ENCODE measurements at places on chromosomes 2 and 18. TPM values are rescaled to one million over a fixed set of nuclear protein-coding genes. Genes with fewer than 3 reads are reported as not detected.

DNA sequence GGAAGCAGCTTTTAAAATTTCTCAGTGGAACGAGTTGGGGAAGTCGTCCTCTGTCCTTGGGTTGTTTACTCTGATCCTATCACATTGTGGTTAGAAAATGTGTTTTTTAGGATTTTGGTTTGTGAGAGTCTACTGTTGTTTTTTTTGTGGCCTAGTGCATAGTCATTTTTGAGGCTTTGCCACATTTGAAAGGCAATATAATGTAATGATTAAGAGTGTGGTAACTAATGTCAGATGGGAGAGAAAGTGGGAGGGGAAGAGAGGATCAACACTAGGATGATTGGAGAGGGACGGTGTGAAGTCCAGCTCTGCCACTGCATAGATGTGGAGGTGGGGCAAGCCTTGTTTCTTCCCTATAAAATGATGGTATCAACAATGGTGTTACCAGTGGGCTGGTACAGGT, 8.5 kb downstream of the SP140L start:
- no peak for DNase-seq

- DNase-seq: no peak
Measured at GRCh38 chr2:215392687-215393270, 43.1 kb downstream of the FN1 start.

Gene ANKRD44
- total RNA-seq: 1.9 TPM

DNA sequence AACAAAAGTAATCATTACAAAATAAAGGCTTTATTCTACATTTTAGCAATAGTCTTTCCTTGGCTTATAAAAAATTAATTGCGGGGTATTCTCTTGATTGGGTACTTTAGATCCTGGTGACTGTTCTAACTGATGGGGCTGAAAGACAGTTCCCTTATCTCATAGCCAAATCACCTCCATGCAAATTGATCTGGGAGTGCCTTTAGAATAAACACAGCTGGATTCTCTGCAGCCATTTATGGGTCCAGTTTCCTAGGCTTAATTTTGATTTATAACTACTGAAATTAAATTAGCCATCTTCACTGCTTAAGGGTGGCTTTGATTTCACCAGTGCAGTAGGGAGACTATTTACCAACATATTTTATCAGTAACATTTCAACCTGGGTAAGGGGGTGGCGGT, 337.1 kb downstream of the NRXN1 start:
- no peak for DNase-seq

- DNase-seq: peak; percentile 77
Measured at GRCh38 chr18:68427951-68428401, 286.9 kb downstream of the TMX3 start.

DNA sequence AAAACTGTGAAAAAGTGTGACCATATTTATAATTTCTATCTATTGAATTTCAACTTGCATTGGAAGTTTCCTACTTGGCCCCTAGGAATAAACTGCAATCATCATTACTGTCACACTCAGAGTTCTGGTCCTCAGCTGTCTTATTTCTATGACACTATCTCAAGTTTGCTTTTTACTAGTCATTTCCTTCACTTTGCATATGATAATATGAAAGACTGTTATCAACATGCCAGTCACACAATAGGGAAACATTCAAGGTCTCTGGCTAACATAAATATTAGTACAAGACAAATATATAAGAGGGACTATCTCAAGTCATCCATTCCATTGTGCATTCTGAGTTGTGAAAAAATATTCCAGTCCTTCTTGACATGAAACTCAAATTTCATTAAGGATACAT, 28.7 kb downstream of the DNAH6 start:
- no peak for DNase-seq

GRCh38 chr18:22378672-22379282, 38.9 kb downstream of the CTAGE1 start:
- DNase-seq: peak; percentile 69

- DNase-seq: no peak
Measured at GRCh38 chr2:220078439-220078838, 451.0 kb downstream of the SLC4A3 start.

All from H4 (cell line).